ENCODE measurements at places on chromosomes 7 and 10.

- no peak for DNase-seq
Measured at GRCh38 chr7:116327752-116328151, 117.4 kb downstream of the TES start.

- no peak for DNase-seq
Measured at GRCh38 chr7:83111391-83111790, 51.3 kb downstream of the PCLO start.

DNA sequence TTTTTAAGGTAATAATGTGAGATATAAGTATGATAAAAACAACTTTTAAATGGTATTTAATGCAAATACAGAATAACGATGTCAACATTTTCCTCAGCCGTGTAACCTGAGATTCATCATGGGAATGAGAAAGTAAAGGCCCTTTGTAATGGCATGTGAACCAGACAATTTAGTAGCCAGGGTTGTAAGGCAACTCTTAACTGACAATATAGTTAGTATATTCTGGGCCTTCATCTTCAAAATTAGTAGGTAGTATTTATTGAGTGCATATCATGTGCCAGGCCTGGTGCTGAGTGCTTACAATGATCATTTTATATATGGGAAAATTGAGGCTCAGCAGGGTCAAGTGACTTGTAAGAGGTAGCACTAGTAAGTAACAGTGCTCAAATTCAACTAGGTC, 10.6 kb downstream of the LSM8 start:
- no peak for DNase-seq

GRCh38 chr10:22230158-22230833, 12.5 kb upstream of the EBLN1 start:
- no peak for DNase-seq

- no peak for DNase-seq
Measured at GRCh38 chr10:13668126-13668525, 81.4 kb downstream of the PRPF18 start.

DNA sequence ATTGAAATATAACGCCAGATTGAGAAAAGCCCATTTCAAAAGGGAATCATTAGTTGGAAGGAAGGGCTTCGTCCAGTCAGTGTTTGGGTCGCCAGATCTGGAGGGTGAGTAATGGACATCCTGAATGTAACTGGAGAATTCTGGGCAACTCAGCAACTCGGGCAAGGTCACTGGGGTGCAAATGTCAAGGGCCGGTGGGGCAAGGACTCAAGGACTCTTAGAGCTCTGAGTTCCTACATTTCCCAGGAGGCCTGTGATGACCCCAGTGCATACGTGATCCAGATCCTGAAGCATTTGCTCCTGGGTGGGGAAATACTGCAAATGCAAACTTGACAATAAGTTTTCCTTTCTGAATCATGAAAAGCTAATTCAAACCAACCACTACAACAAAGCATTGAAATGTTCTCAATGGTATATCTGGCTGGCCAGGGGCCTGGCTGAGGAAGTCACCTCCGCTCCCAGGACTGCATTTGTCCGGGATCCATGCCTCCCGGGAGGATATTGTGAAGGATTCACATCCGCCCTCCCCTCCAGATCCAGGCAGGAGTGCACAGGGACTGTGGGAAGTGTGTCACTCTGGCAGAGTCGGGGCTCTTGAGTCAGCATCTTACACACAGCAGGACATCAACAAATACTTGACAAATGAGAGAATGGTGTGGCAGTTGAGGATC, 164.0 kb downstream of the FANK1 start:
- DNase-seq: no peak

- no peak for DNase-seq
Measured at GRCh38 chr7:112125250-112125649, 80.9 kb downstream of the DOCK4 start.

DNA sequence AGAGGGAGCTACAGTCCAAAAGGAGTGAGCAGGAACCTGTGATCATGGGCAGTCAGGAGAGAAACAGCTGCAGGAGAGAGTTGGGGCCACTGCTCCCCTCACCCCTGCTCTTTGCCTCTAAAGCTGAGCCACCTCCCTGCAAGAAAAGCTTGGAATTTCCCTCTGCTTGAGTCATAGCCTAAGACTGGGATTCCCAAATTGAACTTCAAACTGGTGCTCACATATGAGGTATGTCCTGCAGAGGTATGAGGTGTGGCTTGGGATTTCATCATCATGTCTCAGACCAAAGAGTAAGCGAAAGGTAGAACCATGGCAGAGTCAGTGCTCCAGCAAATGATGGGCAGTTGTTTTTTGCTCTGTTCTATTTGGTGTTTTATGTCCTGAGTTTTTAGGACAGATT, 237.1 kb upstream of the NRP1 start:
- no peak for DNase-seq

- no peak for DNase-seq
Measured at GRCh38 chr7:3753868-3754267, 452.8 kb downstream of the SDK1 start.

DNA sequence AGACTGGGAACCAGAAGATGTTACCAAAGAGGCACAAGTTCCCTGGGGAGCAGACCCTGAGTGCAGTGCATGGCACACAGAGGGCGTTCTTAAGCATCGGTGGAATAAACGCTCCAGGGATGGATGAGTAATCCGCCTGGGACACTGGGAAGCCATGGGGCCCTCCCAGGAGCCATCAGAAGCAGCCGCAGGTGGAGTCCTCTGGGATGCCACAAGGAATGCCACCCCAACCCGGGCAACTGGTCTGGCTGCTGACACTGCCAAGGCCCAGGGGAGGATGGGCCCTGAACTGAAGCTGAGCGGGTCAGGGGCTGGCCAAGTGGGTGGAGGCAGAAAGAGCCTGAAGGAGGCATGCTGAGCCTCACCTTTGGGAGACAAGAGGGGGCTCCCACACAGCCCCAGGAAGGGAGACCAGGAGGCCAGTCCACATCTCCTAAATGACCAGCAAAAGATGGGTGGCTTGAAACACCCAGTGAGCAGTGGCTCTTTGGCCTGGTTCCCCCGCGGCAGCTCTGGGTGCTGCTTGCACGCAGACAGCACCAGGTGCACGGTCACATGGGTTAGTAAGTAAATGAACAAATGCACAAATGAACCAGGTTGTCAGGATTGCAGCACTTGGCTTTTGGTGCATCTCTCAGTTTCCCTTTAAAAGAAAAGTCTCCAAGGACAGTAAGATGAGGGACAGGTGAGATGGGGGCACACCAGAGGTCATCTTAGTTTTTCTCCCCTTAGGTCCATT, 141.3 kb upstream of the ZMIZ1 start:
- DNase-seq: no peak

DNA sequence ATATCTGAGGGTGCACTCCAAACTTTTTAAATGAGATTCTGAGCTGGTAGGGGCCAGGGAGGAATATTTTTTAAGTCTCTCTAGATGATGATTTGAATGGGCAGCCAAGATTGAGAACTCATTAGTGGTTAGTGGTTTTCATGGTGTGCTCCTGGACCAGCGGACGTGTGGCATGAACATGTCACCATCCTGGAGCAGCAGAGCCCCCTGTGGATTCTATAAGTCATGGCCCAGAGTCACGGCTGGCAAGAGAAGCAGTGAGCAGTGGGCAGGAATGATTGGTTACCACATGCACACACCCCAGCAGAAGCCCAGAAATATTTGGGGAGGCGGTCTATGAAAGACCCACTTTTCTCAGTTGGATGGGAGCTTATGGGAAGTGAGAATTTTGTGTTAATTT, 21.2 kb upstream of the UCN3 start:
- no peak for DNase-seq

DNA sequence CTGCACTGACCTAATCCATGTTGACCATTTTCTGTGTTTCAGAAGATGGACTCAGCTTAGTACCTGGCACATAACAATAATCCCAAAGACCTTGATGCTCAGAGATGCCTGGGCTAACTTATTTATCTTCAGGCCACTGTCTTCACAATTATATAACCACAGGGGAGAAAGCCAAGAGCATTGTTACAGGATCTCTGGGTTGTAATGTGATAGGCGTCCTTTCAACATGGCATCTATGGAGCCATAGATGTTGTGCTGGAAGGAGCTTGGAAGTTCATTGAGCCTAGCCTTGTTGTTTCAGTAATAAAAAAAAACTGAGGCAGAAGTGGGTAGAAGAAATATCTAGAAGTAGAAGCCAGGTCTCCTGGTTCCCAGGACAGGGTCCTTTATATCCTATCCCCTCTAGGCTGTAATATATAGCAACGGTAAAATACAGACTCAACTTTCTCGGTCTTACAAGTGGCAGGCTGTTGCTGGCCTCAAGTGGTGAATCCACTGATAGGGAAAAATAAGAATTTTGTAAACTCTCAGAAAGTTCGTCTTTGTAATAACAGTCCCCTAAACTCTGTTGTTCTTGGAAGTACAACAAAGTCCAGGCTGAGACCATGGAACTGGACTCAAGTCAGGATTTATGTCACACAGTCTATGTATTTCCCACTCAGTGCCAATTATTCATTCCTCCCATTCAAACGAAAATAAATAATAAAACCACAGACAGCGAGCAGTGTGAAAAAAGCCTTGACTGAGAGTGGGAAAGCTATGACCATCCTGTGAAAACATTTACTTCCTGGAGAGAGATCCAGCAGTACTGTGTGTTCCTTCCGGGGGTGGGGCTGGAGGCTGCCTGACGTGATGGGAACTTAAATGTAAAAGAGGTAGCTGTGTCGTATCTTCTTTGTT, 277.6 kb downstream of the REEP3 start:
- no peak for DNase-seq

GRCh38 chr10:44899450-44900080, 11.6 kb upstream of the TMEM72 start:
- no peak for DNase-seq

- no peak for DNase-seq
Measured at GRCh38 chr7:140013676-140014075, 49.1 kb downstream of the PARP12 start.

DNA sequence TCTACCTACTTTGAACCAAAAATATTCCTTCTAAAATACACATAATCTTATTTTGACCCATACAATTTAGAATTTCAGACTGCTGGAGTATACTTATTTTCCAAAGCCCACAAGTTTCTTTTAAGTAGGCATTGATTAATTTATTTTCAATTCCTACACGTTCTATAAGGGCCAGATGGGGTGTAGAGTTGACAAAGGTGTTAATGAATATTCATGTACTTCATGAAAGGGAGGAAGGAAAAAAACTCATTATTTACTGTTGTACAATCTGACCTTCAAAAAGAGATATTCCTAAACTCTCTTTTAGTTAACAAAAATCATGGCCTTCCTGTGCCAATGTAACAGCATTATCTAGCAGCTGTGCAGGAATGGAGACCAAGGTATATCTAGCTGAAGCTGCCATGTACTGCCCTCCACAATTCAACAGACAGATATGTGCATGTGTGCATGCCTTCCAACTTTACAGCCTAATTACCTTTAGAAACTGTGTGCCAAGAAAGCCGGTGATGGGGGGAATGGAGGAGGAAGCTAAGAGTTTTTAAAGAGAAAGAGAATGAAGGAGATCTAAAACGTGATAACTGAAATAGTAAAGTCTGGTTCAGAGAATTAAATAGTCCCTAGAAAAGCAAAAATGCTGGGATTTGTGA, 108.9 kb downstream of the UPF2 start:
- no peak for DNase-seq

GRCh38 chr10:129090618-129091366, 376.2 kb upstream of the MGMT start:
- no peak for DNase-seq

Data from occipital lobe (tissue), 3 donors.